ENCODE measurements at places on chromosomes 3 and 15.

DNA sequence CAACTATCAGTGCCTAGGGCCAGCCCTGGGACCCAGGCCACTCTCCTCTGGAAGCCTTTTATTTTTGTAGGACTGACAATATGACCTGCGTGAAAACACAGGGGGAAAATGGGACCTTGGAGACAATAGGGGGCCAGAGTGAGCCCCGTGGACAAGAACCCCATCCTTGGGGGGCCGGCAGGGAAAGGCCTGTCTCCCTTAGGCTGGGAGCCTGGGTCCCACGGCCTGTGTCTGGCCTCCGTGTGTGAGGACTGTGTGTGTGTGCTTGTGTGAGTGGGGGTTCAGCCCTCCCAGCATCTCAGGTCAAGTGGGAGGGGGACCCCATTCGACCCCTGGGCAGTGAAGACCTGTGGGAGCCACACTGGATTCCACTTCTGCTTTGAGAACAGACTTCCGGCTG is 53.3 kb downstream of the EXOG start:
- no peak for DNase-seq

- DNase-seq = no peak
Observed at GRCh38 chr3:1037631-1038030, 55.2 kb upstream of the CNTN6 start.

DNA sequence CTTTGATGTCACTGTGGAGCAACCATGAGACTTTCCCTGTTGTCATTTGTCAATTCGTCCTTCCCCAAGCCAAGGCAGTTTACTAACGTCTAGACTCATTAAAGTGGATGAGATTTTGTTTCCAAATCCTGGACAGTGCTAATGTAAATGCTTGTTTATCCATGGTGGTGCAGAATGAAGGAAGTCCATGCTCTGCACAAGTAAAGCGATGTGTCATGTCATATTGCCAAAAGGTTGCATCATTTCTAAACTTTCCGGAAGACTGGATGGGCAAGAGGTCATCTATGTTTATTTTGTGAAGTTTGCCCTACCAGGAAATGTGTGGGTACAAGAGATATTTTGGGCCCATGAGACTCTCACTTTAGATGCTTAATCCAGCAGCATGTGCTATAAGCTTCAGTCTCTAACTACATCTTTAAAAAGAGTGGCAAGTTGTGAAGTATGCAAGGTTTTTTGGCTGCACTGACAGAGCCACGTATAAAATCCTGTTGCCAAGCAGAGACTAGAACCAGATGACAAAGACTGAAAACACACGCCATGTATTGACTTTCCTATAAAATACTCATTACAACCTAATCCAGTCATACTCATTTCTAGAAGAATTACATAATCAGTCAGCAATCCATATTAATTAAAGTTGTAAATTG is 72.1 kb upstream of the FNDC3B start:
- no peak for DNase-seq

- peak; percentile 26 for DNase-seq
Observed at GRCh38 chr3:50674349-50675178, at the start of gene DOCK3. Gene DOCK3, plus strand, starts transcription at chr3:50674927. Its CDS starts 337 bp downstream, at chr3:50675264.

- no peak for DNase-seq
Observed at GRCh38 chr3:65810302-65810701, 228.4 kb downstream of the MAGI1 start.

DNA sequence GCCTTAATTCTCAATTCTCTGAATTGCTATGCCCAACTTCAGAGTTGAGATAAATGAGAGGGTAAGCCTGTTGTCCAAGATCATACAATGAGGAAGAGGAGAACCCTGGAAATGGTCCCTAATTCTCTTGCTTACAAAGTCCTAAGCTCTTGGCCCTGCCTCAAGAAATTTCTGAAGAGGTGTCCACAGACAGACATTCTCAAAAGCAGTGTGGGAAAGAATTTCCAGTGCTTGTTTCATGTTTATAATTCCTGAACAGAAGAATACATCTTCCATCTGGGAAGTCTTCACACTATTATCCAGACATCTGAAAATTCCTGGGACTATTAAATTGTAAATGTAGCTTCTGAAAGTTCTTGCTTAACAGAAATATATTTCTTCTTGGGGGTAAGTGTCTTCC is 166.8 kb upstream of the LRTM1 start:
- no peak for DNase-seq

GRCh38 chr3:87088993-87089841 is 98.3 kb upstream of the VGLL3 start:
- DNase-seq = no peak

GRCh38 chr15:68403161-68403941 is 28.6 kb downstream of the ITGA11 start:
- no peak for DNase-seq

DNA sequence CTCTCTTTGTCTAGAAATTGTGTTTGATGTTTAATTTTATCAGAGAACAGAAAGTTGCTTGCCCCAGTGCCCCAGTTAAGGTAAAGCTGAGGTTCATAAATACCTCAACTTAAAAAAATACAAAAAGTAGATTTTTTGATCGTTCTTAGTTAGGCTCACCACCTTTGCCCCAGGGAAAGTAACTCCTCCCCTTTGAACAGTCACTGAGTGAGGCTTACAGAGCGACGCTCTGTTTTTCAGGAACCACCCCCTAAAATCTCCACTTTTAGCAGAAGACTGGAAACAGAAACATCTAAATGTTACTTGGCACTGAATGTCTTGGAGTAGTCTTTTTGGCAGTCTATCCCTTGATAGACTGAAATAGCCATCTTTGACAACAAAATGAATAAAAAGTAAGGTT is 24.9 kb downstream of the BLM start:
- DNase-seq = no peak

GRCh38 chr15:92747047-92747446 is 91.5 kb upstream of the FAM174B start:
- DNase-seq = no peak

DNA sequence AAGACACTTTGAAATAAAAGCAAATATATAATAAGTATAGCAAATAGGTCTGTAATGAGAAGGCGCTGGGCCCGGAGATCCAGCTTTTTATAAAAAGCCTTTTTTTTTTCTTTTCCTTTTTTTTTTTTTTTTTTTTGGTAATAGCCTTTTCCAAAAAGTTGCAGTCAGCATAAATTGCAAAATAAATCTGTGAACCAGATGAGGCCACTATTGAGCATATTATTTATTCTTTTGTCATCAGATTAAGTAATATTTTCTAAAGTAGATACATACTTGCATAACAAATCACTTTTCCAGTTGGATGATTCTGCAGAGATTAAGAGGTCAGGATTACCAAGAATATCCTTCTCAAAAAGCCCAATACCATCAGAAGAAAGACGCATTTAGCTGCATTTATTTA is 24.9 kb downstream of the FMN1 start:
- DNase-seq = no peak

DNA sequence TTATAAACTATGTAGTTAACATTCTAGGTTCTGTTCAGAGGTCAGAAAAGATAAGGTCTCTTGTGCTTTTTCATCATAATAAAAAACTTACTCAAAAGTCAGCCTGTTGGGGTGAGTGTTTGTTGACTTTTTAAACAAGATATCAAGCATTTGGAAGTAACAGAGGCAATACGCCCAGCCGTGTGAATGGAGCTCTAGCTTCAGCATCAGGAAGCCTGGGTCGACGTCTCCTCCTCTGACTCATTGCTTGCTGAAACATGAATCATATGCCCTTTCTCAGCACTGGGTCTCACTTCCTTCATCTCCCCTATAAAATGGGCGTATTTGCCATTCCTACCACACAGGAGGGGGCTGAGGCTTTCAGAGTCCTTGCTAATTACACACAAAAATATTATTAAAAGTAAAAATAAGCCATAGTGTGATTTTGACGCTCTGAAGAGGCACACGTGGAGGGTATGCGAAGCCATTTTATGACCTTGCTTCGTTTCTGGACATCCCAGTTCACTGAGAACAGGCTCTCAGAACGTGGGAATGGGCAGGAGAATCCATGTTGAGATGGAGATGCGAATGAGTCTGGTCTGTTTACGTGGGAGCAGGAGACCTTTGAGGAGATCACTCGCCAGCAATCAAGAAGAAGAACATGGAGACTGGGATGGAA is 220.8 kb upstream of the TPRG1 start:
- peak; percentile 11 for DNase-seq

DNA sequence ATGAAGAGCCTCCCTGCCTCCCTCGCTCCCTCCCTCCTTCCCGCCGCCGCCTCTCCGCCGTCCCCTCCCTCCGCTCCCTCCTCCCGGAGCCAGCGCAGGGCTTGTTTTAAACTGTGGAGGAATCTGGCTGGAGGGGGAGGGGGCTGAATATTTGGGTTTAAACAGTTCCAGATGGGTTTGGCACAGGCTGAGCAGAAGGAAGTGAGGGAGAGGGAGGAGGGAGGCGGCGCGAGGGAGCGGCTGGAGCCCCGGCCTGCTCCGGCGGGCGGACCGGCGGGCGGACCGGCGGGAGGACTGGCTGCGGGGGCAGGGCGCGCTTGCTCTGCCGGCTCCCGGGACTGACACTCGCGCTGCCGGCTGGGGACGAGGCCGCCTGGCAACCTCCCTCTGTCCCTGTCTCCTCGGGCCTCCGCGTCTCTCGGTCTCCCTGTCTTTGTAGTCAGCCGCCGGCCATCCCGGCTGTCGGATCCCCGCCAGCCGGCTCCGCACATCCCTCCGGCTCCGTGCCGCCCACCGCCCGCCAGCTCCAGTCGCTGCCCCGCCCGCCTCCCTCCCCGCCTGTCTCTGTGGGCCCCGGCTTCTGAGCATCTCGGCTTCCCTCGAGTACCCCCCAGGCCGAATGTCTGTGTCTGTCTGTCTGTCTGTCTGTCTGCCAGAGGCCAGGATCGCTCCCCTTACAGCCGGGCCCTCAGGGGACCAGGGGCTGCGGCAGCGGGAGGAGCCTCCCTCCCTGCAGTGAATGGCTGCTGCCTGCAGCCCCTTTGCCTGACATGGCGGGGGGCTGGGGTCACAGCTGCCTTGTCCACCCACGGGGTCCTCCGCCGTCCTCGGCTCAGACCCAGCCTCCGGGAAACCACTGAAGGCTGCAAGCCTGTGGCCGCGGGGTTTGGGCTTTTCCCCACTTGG is 7.6 kb downstream of the EPHB3 start:
- no peak for DNase-seq

GRCh38 chr3:12840591-12841148 is 695 bp downstream of the RPL32 start:
- DNase-seq = no peak

DNA sequence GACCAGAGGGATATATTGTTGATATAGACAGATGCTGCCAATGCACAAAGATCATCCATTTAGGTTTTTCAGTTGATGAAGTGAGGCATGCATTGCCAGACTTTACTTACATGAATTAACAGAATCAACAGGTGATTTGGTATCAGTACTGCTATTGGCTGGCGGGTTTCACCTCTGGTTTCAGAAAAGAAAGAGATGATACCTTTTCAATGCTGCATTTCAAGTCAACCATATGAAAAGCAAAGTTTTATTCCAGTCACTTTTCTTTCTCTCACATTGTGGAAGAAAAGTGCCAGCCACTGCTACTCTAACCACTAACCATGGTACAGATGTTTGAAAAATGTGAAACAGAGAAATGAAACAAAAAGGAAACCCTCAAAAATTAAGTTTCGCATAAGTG is 289.1 kb downstream of the TIGIT start:
- no peak for DNase-seq

DNA sequence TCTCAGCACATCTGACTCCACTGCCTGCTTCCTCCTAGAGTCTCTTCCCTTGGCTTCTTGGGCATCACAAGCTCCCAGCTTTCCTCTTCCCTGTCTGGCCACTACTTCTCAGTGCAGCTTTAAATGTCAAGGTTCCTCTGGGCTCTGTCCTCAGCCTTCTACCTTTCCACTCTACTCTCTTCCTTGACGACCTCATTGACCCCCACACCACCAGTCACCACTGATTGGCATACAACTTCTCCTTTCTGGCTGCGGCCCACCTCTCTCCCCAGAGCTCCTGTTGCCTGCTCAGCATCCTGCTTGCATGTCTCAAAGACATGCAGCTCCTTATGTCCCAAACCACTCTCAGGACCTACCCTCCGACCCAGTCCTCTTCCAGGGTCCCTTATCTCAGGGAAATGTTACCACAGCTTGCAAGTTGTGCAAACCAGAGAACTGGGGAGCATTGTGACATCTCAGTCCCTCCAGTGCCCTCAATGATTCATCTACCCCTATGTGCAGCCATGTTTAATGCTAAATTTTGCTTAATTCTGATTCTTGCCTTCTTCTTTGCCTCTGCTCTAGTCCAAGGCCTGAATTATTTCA is 49.9 kb downstream of the TRPM1 start:
- DNase-seq = no peak

GRCh38 chr3:126005951-126006350 is 37.0 kb downstream of the ROPN1B start:
- no peak for DNase-seq

DNA sequence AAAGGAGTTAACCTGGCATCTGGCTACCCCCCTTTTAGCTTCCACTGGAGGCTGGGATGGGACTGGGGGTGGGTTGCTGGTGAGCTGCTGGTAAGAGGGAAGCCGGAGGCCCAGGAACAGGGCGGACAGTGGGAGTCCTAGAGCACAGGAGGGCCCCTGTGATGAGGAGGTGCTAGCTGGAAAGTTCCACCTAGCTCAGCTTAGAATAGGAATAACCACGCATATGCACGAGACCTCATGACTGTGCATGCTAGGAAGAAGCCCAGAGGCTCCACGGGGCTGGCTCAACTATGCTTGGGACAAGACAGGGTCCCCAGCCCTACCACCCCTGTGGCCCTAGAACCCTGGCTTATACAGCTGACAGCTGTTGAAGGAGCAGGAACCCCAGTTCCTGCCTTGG is 34.1 kb downstream of the LINGO1 start:
- no peak for DNase-seq

DNA sequence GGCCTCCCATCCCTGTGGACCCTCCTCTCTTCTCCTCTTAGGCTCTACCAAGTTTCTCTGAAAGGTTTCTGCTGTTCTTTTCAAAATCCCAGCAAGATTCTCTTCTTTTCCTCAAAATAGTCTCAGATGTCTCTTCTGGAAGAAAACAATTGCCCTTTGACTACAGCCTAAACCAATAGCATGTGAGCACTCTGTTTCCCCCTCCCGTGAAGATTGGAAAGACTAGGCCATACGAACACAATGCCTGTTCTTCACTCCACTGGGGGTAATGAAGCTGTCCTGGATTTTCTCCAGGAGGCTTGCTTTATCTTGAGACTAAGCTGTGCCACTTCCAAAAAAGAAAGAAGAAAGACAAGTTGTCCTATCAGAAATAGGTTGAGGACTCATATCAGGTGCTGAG is 178.7 kb upstream of the MCTP2 start:
- DNase-seq = no peak

- DNase-seq = no peak
Observed at GRCh38 chr3:105402287-105402801, 35.6 kb downstream of the ALCAM start.

DNA sequence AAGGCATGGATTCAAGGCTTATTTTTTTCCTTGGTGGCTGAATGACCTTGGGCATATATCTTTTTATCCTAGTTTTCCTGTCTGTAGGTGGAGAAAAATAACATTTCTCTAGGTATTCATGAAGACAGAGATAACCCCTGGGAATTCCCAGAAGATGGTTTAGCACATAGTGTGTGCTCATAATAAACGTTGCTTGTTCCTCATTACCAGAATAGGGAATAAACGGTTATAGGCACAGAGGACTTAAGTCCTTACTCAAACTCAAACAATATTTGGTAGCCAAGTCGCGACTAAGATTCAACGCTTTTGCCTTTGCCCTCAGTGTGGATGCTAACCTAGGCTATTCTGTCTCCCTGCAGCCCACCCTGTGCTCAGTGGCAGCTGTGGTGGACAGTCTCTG is 51.6 kb upstream of the MITF start:
- no peak for DNase-seq

Measured in stimulated activated CD4-positive, alpha-beta T cell treated with anti-CD3 and anti-CD28 coated beads, Interleukin-1b, Interleukin-23, amount 100 ng/mL, for 1 hour (primary cell).